Fibroblast of skin of left biceps (primary cell): ENCODE measurements at places on chromosomes 2 and 18.
A peak's percentile ranks its signal among the peaks of the same experiment; 100 is the strongest.

- peak; percentile 38 for DNase-seq
Measured at GRCh38 chr2:62014102-62014501, 108.6 kb downstream of the COMMD1 start.

DNA sequence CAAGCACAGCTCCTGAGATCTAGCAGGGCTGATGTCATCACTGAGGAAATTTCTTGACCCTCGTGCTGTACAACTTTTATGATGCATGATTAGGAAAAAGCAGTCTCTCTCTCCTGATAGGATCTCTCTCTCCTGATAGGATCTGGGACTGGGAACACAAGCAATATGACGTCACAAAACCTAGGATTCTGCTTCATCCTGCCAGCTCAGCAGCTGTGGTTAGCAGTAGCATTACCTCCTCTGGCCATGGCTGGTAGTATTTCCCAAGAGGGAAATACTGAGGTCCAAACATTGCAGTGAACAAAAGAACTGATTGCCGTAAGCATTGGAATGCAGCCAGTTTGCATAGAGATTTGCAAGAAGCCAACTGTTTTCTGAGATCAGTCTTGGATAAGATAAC, 521.2 kb upstream of the POU3F3 start:
- peak; percentile 53 for DNase-seq

GRCh38 chr2:113698892-113699447, 57.5 kb downstream of the SLC35F5 start:
- no peak for DNase-seq

DNA sequence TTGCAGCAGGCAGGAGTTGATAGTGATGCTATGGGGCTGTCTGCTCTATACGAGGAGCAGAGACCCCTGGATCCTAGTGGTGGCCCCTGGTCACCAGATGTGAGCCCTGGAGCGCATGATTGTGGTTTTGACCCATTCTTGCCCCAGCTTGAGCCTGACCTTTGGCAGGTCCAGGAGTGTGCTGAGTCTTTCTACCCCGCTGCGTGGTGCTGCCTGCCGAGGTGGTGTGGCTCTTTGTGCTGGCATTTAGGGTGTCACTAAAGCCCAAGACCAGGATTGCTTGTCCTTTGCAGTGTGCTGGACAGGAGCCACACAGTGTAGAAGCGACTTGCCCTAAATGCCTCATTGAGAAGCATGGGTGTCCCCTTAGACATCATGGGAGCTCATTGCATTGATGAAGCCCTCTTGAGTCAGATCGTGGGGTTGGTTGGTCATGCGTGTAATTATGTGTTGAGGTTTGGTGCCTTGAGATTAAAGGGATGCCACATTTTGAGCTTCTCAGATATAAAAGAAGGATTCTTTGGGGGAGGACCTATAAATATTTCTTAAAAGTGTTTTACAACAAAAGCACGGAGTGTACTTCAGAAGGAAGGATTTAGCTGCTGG, 88.3 kb downstream of the AGAP1 start:
- DNase-seq: no peak

- DNase-seq: no peak
Measured at GRCh38 chr2:226865273-226865672, 29.4 kb downstream of the RHBDD1 start.

- no peak for DNase-seq
Measured at GRCh38 chr2:217291259-217291658, 431.4 kb upstream of the TNP1 start.

GRCh38 chr18:10379522-10379921, 74.9 kb upstream of the APCDD1 start:
- DNase-seq: no peak

GRCh38 chr2:95382192-95382591, 20.3 kb upstream of the FAHD2A start:
- DNase-seq: no peak

GRCh38 chr18:55475467-55475866, 112.5 kb downstream of the TCF4 start:
- DNase-seq: no peak

DNA sequence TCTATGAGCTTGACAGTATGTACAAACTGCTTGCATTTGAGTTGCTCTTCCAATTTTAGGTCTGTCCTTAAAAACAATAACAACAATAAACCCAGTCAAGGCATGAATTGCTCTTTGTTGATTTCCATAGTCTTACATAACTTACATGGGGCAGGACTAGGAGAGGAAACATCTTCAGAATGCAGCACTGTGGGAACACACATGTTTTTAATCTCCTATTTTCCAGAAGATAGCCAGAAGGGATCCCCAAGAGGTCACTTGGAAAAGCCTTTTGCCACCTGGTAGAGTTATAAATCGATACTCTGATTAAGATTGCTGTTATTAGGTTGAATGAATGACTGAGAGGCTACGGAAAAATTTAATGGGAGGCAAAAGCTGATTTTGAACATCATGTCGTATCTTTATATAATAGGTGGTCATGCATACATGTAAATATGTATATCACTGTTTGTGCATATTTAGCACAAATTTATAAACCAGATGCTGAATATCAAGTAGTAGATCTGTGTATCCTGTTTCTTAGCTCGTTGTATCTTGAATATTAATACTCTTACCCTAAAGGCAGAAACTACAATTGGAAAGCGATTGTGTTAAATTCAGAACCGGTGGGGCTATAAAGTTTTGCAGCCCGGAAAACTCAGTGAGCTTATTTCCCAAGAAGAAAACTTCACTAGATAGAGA, 479.4 kb upstream of the TCF4 start:
- DNase-seq: peak; percentile 32

- no peak for DNase-seq
Measured at GRCh38 chr2:206723288-206723687, 5.1 kb upstream of the DYTN start.

- no peak for DNase-seq
Measured at GRCh38 chr2:54310311-54310710, 54.3 kb upstream of the TSPYL6 start.

DNA sequence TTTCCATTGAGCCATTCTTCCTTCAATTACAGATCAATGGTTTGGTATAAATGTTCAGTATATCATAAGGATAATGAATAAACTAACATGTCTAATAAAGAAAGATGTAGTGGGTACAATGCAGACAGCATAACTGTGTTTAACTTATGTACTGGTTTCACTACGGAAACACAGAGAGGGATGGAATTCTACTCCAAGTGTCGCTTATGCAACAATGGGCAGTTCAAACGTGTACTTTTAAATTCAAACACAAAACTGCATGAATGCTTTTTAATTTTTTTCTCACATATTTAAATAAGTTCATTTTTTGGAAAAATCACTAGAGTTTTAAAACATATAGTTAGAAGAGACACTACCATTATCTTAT, 74.7 kb downstream of the COBLL1 start:
- DNase-seq: no peak

DNA sequence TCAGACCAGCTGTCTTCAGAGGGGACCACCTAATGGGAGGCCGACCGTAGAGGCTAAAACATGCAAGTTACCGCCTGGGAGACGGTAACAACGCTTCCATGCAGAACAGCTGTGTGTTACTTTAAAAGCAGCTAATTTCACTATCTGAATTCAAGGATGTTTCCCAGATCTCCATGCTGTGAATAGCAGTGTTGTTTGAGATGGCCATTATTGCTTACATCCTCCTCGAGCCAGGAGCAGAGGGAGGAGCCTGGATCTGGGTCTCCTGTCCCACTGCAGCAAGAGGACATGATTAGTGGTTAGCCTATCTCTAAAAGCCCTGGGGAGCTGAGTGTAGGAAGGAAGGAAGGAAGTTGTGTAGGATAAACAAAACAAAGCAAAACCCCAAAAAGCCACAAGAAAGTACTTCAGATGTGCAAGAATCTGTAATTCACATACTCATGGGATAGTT, 50.9 kb downstream of the ACTR2 start:
- DNase-seq: no peak

GRCh38 chr2:170943041-170943440, 14.0 kb downstream of the GORASP2 start:
- no peak for DNase-seq

- no peak for DNase-seq
Measured at GRCh38 chr18:77033575-77033974, 99.0 kb downstream of the MBP start.

- DNase-seq: no peak
Measured at GRCh38 chr2:121197369-121198091, 87.5 kb downstream of the TFCP2L1 start.

DNA sequence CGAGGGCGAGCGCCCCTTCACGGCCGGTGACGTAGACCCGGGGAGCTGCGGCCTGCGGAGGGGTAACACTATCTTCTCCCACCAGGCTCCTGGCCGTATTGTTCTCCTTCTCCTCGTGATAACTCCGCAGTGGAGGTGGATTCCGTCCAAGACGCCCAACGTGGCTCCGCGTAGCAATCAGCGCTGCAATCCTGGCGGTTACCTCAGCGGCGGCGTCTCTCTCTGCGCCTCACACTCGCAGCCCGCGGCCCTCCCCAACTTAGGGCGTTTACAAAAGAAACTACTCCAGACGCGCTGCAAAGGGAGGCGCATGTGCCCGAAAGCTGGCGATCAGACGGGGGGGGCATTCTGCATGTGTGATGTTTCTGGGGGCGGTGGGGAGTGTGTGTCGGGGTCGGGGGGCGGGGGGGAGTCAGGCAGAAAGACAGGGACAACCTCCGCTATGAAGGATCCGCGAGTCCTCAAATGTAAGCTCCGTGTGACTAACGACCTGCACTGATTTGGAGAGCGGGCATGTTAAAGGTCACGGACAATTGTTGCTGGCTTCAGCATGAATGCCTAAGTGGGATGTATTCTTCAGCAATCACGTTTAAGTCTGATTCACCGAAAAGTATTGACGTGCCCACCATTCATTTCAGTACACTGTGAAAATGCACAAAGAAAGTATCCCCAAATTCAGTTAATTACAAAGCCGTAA, 1.3 kb upstream of the ZNF516 start:
- no peak for DNase-seq

- no peak for DNase-seq
Measured at GRCh38 chr2:194332799-194333490, 1324.1 kb upstream of the SLC39A10 start.

- no peak for DNase-seq
Measured at GRCh38 chr2:169086893-169087467, 17.6 kb downstream of the DHRS9 start.

- no peak for DNase-seq
Measured at GRCh38 chr2:239549711-239550255, 149.0 kb upstream of the HDAC4 start.

DNA sequence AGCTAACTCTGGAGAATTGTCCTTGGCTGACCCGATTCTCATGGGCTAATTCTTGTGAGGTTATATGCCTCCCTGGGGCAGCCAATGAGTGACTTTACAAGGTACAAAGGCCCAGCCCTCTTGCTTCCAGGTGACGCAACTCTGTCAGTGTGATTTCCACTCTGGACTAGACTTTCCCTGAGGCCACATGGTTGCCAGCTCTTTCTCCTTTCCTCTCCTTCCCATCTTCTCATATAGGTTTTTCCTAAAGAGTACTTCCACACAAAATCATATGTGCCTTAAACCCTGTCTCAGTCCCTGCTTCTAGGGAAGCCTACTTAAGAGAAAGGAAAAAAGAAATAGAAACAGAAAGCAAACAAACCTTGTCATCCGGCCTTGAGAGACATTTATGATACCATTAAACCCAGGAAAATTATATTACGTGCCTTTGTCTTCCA, 226.2 kb upstream of the ZSWIM2 start:
- no peak for DNase-seq
